ENCODE measurements at places on chromosomes 2 and 18. TPM values are rescaled to one million over a fixed set of nuclear protein-coding genes. Genes with fewer than 3 reads are reported as not detected.

Gene PID1
- 0.95 TPM for total RNA-seq

Gene PRSS56
- total RNA-seq: not detected

Gene C1GALT1C1L
- 1.2 TPM for total RNA-seq

Gene RSAD2
- total RNA-seq: 0.48 TPM

Gene STON1
- 3.7 TPM for total RNA-seq

Gene LYPD6B
- not detected for total RNA-seq

Gene NAT8
- total RNA-seq: 2.4 TPM

Gene TMEM247
- total RNA-seq: not detected

Gene PCARE
- not detected for total RNA-seq

Gene C2orf80
- 0.45 TPM for total RNA-seq

Gene IL1F10
- not detected for total RNA-seq

Gene DLX1
- total RNA-seq: 3.6 TPM

Gene CCDC150
- 0.69 TPM for total RNA-seq

Gene ID2
- 61.5 TPM for total RNA-seq

Gene ABCB11
- total RNA-seq: 0.03 TPM

Gene SLC35F5
- 117 TPM for total RNA-seq

Gene GALR1
- total RNA-seq: not detected

Gene LYG1
- 0.29 TPM for total RNA-seq

Gene TMEM37
- total RNA-seq: not detected

Gene DOK1
- total RNA-seq: 3.9 TPM

Gene ZNF892
- 1.2 TPM for total RNA-seq

Gene CERKL
- total RNA-seq: not detected

Gene THSD7B
- total RNA-seq: not detected

Gene TMEM169
- 0.16 TPM for total RNA-seq

Gene EPHA4
- 42.4 TPM for total RNA-seq

Gene SLC14A1
- total RNA-seq: not detected

Gene RALBP1
- total RNA-seq: 51.6 TPM

Gene PROKR1
- total RNA-seq: 6.9 TPM

Gene WDR75
- total RNA-seq: 56.5 TPM

Gene C2orf66
- total RNA-seq: not detected

Gene DNAJC5G
- total RNA-seq: not detected

Gene MBOAT2
- total RNA-seq: 15.6 TPM

Gene SF3B6
- total RNA-seq: 487 TPM

Gene RIT2
- total RNA-seq: not detected

Gene KIAA2012
- total RNA-seq: not detected

Gene TFCP2L1
- 0.13 TPM for total RNA-seq

Gene VWA3B
- not detected for total RNA-seq

Gene PSMA8
- not detected for total RNA-seq

Gene TEX44
- not detected for total RNA-seq

Gene HJURP
- total RNA-seq: 25.0 TPM

Gene ECEL1
- 0.05 TPM for total RNA-seq

Gene PLA2R1
- 0.11 TPM for total RNA-seq

Gene MAPK4
- 55.8 TPM for total RNA-seq

Gene TDRD15
- total RNA-seq: 0.16 TPM

Gene ANKRD12
- total RNA-seq: 33.1 TPM

Gene NYAP2
- total RNA-seq: not detected

Gene ACMSD
- total RNA-seq: not detected

Gene DYNAP
- not detected for total RNA-seq

Gene MSH2
- 46.3 TPM for total RNA-seq

Gene ACTG2
- total RNA-seq: 0.24 TPM

Gene TOGARAM2
- not detected for total RNA-seq

Gene CDH7
- 3.3 TPM for total RNA-seq

Gene CHN1
- total RNA-seq: 3.4 TPM

Gene KLHL30
- total RNA-seq: 0.03 TPM

Gene REEP1
- total RNA-seq: 2.0 TPM

Gene UPP2
- not detected for total RNA-seq
